ENCODE measurements at places on chromosomes 6 and 20.
A peak's percentile ranks its signal among the peaks of the same experiment; 100 is the strongest.

- no peak for DNase-seq
Observed at GRCh38 chr6:46565531-46565930, 74.3 kb upstream of the RCAN2 start.

DNA sequence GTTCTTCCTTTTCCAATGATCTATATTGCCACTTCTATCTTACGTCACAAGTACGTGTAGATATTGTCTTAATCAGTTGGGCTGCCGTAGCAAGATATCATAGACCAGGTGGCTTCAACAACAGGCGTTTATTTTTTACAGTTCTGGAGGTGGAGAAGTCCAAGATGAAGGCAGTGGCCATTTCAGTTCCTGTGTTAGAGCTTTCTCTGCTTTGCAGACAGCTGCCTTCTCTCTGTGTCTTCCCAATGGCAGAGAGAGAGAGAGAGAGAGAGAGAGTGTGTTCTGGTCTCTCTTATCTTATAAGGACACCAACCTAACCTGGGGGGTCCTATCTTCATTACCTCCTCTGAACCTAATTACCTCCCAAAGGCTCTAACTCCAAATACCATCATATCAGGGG, 8.3 kb downstream of the HSF2 start:
- no peak for DNase-seq

- peak; percentile 20 for DNase-seq
Observed at GRCh38 chr20:3340443-3340842, 67.0 kb downstream of the DNAAF9 start.

GRCh38 chr6:112701201-112701600, 354.1 kb downstream of the RFPL4B start:
- DNase-seq, result peak; percentile 5

DNA sequence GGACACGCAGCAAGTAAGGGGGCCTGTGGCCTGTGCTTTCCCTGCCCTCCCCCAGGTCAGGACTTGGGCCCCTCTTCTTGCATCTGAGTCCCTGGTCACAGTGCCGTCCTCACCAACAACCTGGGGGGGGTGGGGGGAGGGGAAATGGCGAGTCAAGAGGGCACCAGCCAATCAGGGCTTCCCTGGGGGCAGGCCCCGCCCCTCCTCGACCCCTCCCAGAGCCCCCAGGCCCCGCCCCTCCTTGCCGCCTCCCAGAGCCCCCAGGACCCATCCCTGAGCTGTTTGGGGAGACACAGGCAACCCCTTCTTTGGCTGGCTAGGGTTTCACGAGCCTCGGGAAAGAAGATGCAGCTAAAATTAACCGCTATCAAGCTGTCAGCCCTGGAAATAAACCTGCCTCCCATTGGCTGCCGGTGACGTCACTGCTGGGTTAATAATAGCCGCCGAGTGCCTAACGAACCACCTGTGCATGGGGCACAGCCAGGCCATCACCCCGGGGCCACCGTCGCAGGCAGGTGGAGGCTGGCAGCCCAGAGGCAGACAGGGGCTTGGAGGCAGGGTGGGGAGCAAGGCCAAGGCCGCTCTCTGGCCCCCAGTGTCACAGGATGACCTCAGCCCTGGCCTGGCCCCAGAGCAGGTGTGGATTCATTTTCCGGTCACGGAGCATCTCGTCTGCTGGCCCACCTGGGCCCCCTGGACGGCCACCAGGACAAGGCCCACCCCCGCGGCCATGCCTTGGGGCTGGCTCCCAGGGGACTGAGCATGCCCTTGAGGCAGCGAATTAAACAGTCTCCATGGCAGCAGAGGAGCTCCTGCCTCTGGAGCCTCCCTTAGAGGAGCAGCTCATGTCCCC, 3.2 kb upstream of the EEF1A2 start:
- DNase-seq, result peak; percentile 89

DNA sequence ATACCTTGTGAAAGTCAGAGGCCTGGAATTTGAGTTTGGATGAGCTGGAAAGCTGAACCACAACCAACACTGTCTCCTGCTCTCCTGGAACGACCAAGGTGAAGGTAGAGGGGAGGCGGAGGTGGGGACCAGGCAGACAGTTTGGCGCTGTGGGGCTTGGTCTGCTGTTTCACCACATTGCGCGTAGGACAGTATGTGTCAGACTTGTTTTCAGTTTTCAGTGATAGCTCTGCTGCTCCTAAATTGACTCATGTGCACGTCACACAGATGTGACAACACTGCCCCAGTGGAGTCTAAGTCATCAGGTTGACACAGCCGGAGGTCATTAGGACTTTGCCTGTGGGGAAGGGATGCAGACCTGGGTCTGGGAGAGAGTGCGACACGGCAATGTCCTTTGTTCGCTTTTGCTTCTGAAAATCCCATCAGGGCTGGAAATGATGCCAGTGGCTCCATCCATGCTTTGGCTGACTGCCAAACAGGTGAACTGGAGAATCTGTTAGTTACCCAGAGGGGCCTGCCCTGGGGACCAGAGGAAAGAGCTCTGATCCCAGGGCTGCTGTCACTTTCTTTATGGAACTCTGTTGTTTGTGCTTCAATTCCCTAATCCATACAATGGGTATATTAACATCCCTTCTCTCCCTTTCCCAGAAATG, 255.5 kb downstream of the CDC5L start:
- peak; percentile 54 for DNase-seq

GRCh38 chr6:26126394-26127235, 39.4 kb downstream of the HFE start:
- DNase-seq, result peak; percentile 80

- peak; percentile 80 for DNase-seq
Observed at GRCh38 chr6:125781314-125781868, 9.4 kb upstream of the NCOA7 start.

Measured in NCI-H69 (cell line).